ENCODE measurements at places on chromosomes 3 and 15.

DNA sequence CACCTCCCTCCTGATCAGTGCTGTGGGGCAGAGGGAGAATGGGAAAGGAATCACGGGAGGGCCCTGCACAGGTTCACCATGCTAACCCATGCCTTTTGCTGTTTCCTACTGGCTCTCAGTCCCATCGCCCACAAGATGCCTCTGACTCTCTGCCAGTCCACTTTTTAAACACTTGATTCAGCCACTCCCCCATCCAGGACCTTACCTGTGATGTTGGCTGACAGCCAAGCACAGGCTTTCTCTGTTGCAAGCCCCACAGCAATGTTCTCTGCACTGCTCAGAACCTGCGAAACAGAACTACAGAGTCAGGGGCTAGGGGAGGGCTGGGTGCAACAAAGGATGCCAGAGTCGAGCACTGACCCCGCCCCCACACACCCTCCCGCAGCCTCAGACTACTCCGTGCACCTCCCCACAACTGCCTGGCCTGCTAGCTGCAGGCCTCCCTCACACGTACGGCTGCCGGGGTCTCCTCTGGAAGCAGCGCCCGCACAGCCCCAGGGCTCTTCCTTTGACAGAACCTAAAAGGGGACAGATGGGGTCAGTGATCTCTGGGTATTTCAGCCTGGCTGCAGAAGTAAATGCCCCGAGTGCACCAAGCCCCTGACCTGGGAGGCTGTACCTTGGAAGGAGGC, 9.1 kb downstream of the CDAN1 start:
- no peak for DNase-seq

- no peak for DNase-seq
These were observed 48.5 kb upstream of the MTMR10 start for GRCh38 chr15:31039961-31040360.

DNA sequence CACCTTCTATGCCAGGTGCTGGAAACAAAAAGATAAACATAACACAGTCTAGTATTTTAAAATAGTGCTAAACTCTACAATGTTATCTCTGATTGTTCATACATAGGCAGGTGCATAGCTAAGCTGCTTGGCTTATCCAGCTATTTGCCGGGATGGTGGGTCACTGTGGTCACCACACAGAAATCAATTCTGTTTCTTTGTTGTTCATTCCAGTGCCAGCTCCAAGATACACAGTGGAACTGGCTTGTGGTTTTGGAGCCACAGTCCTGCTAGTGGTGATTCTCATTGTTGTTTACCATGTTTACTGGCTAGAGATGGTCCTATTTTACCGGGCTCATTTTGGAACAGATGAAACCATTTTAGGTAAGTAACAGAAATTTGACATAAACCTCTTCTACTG, 130.2 kb downstream of the IL1RAP start:
- no peak for DNase-seq

- no peak for DNase-seq
These were observed 133.0 kb upstream of the PRR20G start for GRCh38 chr3:127420829-127421228.

DNA sequence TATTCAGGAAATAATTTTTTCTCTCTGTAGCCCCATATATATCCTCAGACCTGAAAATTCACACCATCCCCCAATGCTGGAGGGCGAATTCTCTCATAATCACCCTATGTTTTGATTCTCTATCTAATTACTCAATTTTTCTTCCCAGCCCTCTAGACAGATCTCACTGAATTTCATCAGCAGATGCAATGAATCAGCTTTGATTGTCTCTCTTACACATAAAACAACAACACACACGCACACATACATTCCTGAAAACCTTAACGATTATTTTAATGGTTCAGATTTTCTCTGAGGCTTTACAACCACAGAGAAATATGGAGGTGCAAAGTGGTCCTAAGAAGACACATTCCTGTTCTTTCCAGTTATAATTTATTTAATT, 11.1 kb downstream of the RBMS3 start:
- no peak for DNase-seq

- DNase-seq: no peak
These were observed 15.5 kb downstream of the RGMA start for GRCh38 chr15:93073465-93073952.

DNA sequence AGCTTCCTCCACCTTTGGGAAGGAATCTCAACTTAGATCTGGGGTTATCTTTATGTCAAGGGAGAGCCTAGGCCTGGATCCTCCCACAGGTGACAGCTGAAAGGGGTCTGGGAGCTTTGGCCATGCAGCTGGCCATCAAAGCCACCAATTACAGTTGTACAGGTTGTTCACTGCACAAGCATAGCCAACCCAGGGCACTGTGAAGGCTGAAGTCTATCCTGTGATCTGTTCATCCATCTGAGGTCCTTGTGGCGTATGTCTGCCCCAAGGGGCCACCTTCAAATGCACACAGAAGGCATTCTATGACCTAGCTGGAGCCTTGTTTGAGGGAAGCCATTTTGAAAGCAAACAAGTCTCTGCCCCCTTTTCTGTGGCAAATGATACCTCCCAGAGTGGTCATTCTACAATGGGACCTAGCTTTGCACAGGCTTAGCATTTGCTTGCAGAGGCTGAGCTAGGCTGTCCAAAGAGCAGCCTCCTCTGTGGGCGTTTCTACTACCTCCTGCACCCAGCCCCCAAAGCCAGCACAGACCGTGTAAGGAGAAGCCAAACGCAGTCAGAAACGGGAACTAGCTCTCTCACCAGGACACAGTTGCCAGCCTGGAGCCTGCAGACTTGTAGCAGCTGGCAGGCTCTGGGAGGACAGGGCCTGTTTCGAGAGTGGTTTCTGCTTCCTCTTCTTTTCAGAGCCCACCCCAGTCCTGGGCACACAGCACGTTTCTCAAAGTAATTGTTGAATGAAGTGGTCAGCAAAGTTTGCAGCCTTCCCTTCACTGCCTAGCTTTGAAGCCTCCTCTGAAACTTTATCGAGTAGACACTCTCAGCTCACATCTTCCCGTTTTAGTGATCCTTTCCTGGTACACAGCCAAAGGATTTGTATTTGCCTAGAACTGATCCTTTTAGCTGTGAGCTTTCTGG, 157.3 kb upstream of the SMAD3 start:
- no peak for DNase-seq

DNA sequence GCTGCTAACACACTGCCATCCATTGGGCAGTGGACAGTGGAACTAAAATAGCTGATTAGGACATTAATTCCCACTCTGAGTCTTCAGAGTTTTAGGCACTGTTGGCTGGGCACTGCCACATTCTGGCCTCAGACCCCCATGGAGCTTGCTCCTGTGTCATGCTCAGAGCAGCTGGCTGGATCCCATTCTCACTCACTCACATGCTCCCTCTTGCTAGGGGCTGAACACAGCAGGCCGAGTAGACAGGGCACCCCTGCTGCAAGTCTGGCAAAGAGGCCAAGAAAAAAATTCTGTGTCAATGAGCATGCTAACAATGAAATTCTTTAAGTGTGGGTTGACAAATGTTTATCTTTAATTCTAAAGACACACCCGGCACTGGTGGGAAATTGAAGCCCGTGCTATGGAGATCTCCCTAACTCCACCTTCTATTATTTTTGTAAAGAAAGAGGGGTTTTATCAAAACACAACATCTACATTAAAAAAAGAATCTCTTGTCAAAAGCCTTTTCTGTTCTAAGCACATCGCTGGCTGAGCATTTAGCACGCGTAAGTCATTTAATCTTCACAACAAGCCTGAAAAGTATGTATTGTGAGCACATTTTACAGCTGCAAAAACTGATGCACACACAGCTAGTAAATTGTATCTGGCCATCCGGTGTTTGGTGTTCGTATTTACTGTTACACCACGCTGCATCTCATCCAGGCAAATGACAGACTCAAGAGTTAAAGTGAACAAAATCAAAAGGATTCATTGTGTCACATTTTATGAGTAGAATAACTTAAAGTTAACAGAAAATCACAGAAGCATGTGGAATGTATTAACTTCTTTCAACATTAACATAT, 362.1 kb downstream of the PLOD2 start:
- no peak for DNase-seq

DNA sequence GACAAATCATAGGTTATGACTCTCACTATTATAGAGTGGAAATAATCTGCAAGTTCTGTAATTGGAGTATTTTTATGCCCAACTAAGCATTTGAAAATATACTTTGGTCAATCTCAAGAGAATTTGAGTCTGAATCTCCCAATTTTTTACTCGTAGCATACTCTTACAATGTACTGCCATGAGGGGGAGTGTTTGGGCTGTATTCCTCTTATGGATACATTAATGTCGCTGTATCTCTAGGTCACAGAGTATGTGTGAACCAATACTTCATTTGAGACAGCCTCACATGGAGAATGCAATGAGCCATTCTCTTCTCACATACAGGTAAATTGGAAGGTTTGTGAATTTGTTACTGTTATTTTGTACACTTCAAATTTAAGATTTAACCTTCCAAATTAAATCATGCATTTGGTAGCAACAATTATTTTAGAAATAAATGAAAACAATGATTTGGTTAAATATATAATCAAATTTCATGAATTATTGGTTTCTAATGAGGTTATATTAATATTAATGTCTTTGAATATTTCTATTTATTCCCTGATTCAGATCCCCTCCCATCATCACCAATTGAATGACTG, 5.5 kb upstream of the CD200 start:
- no peak for DNase-seq

DNA sequence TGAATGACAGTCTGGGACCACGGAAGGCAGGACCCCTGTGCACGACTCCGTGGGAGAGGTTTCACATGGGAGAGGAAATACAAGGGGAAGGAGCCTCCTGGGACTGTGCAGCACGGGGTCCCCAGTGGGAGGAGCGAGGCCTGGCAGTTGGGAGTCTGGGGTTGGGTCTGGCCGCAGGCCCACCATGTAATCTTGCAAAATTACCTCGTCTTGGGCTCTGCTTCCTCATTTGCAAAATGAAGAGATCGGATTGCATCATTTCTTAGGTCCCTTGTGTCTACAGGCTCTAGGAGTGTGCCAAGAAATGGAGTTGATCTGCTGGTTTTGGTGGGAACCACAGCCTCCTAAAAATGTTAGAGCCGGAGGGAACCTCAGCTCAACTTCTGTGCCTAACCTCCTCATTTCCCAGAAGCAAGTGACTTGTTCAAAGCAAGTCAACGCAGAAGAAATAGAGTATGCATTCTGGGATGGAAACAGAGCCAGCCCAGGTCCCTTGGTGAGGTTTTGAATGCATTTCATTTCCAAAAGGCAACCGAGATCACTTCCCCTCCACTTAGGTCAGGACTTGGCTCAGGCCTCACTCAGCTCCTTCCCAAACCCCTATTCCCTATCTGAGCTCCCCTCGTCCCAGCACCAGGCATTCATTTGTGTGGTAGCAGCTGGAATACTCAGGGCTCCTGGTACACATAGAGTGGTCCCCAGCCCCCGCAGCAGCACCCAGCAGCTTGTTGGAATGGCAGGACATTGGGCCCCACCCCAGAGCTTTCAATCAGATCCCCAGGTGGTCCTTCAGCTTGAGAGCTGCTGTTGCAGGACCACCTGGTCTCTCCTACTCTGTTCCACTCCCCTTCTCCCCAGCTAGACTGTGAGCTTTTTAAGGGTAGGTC, 267.7 kb downstream of the XXYLT1 start:
- no peak for DNase-seq

- no peak for DNase-seq
These were observed 40.3 kb downstream of the THBS1 start for GRCh38 chr15:39621210-39621609.

- no peak for DNase-seq
These were observed 80.9 kb downstream of the TNIK start for GRCh38 chr3:171379281-171379680.

DNA sequence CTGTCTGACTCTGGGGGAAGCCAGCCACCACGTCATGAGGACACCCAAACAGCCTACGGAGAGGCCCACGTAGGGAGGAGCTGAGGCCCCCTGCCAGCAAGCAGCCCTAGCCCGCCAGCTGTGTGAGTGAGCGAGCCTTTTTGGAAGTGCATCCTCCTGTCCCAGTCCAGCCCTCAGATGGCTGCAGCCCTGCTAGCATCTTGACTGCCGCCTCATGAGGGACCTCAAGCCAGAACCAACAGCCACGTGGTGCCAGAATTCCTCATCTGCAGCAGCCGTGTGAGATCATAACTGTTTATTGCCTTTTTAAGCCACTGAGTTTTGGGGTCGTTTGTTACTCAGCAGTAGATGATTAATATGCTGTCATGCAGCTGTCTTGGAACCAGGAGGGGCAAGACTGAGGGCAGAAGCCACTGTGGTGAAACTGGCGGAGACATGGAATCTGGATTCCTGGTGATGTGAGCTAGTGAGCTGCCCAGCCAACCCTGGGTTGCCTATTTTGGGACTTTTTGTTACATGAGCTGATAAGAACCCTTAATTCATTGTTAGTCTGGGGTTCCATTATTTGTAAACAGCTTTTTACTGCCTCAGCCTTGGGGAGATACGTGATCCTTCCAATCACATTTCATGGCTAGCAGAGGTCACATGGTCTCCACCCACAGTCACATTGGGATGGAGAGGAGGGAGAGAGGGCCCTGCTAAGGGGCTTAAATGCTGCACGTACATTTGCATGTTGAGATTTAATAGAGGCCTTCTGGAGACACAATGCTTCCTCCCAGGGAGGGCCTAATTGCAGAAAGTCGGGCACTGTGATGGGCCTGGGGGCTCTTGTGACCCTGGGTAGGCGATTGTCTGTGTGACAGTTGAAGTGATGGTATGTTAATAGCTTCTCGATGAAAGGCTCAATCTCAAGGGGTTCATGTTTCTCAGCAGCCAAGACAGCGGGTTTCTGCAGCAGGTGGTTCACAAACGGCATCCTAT, 73.8 kb downstream of the RPLP1 start:
- DNase-seq: no peak

DNA sequence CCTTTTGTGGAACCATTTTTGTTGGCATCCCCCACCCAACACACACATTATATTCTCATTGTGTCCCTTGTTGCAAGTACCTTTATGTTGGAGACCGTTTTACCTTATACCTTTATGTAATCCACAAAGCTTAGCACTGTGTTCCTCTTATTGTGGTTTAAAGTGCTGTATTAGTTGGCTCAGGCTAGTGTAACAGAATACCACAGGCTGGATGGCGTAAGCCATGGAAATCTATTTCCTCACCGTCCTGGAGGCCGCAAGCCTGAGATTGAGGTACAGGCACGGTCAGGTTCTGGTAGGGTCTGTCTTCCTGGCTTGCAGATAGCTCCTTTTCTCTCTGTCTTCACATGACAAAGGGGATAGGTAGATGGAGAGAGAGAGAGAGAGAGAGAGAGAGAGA, 302.8 kb downstream of the ROBO2 start:
- no peak for DNase-seq

- no peak for DNase-seq
These were observed 57.8 kb upstream of the BOC start for GRCh38 chr3:113153499-113154107.

DNA sequence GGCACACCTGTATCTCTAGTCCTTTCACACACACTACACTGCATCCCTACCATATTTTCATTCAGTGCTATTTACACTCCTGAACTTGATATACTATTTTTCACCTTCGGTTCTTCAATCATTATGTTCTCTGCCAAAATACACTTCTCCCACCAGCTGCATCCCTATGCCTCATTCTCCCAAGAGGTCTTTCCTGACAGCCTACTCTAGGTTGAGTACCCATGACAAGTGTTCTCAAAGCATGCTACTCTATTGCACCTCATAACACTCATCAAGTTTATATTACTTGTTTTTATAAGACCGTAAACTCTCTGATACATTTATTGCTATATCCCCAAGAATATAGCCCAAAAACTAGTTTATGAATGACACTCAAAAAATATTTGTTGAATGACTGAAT, 549.5 kb downstream of the PYDC2 start:
- DNase-seq: no peak

- DNase-seq: no peak
These were observed 109.4 kb upstream of the FGF7 start for GRCh38 chr15:49313650-49314049.
